ENCODE measurements at places on chromosomes 1 and 21.

DNA sequence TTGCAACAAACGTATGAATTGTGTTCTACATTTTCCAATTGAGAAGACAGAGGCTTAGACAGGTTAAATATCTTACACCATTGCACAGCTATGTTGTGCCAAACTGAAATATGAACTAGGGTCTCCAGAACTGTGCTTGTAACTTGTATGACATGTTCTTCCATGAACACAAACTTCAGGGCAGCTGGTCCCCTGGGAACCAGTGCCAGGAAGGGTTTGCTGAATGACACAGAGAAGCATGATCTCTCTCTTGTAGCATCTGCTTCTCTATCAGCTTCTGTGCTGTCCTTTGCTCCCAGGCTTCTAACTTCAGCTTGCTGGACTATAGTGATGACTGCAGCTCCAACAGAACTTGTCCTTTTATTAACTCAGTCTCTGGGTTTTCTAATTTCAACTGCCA lies 385.5 kb downstream of the SIPA1L2 start:
- DNase-seq, result no peak

GRCh38 chr1:164953815-164954214 lies 394.8 kb downstream of the PBX1 start:
- no peak for DNase-seq

- DNase-seq, result no peak
Observed at GRCh38 chr1:185328255-185328654, 11.2 kb upstream of the IVNS1ABP start.

DNA sequence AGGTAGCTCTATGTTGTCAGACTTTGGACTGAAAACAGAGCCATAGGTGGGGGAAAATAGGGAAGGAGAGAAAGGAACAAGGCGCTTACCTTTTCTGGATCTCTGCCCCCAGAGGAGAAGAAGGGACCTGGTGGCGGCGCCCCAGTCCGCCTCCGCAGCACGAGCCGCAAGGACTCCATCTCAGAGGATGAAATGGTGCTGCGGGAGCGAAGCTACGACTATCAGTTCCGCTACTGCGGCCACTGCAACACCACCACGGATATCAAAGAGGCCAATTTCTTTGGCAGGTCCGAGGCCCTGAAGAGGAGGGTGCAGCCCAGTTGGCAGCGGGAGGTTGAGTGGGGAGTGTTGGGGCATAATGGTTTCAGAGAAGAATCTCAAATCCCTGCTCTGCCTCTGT lies 18.5 kb upstream of the TMEM222 start:
- no peak for DNase-seq

DNA sequence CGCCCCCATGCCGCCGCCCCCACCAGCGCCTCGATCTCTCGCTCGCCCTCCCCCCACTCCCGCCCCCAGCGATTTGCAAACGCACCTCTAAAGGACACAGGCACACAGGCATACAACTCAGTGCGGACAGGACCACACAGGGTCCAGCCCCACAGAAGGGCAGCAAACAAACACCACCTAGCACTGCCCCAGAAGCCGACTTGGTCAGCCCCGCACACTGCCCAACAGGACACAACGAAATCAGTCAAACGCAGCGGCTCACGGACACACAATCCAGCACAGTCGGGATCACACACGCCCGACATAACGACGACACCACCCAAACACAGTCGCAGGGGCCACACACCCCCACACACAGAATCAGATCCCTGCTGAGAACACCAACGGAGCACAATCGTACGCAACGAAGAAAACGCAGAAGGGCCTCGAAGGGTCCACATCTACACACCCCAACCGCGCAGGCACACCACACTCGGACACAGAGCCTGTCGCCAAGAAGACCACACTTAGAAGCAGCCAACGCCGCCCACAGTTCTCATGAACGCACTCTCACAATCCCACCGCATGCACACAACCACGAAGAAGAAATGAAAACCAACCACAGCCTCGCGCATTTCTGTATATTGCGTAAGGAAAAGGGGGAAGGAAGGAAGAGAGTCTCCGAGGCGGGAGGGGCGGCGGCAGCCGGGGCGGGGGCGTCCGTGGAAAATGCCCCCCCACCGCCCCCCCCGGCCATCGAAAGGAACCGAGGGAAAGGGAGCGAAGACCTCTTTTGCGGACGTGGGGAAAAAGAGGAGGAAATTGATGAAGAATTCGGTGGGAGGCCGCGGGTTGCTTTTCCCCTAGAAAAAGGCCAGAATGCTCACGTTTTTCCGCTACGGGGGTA lies 481 bp downstream of the TAL1 start:
- DNase-seq, result peak; percentile 44

GRCh38 chr1:246760422-246761347 lies 36.5 kb downstream of the SCCPDH start:
- no peak for DNase-seq

DNA sequence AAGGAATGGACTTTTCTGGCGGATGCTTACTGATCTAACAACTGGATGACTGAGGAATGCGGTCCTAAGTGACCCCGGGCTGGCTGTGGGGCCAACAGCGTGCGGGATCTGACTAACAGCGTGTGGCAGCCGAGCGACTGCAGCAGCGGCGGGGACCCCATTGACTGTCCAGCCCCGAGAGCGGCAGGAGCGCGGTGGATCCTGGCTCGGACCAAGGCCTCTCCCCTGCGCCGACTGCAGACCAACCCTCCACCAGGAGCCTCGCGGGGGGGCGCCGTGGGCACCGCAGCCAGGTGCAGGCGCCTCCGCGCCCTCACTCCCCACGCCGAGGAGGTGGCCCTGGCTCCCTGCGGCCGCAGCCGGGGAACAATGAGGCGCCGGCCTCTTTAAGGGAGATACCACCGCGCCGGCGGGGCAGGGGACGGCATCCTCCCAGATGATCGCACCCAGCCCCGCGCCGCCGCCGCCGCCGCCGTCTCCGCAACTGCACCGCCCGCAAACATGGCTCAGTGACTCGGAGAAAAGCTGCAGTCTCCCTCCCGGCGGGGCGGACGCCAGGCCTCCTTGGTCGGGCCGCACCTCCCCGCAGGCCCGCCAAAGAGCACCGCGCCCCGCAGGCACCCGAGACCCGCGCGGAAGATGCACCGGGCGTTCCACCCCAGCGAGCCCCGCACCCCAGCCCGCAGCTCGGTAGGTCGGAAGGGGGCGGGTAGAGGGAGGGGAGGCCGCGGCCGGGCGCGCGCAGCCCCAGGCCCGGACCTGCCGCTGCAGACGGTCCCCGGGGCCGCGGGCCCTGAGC lies 694 bp upstream of the PDIK1L start:
- DNase-seq, result peak; percentile 74

- no peak for DNase-seq
Observed at GRCh38 chr1:224623310-224623714, 7.2 kb downstream of the CNIH3 start.

DNA sequence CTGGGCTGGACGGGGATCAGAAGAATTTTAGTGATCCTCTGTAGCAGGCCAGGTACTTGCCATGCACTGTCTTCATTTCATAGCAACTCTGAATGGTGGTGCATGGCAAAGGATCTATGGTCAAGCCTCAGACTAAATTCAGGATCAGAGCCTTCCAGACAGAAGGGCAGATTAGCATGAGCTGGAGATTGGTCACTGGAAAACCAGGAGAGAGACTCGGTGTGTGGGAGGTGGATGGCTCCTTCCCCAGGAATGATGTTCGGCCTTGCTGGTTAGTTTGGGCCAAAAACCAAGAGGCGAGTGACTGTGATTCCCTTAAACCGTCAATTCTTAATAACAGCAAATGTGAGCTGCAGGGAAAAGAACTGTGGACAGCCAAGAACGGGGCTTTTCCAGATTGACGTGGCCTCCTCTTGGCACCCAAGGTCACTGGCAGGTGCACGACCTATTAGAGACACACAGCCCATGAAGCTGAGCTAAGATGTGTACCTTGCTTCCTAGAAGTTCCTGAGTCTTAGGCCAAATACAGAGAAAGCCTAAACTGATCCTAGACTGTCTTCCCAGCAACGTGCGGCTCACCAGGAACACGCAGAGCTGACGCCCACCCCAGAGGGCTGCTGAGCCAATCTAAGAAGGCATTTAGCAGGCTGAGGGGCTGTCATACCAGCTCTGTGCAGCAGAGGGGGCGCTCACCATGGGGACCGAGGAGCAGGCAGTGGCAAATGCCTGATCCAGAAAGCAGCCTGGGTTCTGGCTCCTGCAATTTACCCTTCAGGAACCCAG lies 18.5 kb downstream of the ALDH4A1 start:
- DNase-seq, result peak; percentile 80

DNA sequence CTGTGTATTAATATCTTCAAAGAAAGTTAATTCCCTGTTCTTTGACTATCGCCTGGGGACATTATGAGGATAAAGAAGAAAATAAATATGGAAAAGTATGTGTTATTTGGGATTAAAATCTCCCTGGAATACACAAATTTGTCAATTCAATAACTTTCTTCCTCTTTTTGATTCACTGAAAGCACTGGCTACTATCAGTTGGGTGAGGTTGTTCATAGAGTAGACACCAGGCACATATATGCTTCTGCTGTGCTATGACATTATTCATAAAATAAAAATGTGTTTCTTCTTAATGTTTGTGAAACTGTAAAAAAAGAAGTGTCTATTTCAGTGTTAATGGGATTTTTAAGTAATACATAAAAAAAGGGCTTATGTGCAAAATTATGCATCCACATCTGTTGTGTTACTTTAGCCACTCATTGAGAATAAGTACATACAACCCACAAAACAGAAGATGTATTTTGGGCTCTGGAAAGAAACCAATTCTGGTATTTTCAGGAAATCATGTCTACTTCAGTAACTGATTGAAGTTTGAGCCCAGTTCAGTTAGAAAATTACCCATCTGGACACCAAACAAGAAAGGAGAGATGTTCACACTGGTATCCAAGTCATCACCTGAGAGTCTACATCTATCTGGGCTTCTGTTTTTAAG lies 169.4 kb downstream of the GABPA start:
- DNase-seq, result no peak

- DNase-seq, result no peak
Observed at GRCh38 chr1:65065524-65066418, 82.2 kb upstream of the AK4 start.

- no peak for DNase-seq
Observed at GRCh38 chr1:157086299-157086698, 13.3 kb downstream of the ETV3L start.

DNA sequence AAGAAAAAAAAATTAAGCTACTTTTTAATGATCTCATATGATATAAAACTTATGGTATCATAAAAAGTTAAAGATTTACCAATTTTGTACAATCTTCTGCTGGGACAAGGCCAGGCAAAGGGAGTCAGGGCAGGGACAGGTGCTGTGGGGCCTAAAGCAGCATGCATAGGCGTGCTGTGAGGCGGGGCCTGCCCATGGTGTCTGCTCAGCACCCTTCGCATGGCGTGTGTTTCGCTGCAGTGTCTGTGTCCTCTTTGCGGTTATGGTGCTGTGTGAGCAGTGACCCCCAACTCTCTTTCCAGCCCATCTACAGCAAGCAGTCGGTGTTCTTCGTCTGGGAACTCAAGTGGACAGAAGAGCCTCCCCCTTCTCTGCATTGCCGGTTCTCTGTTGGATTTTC lies 13.4 kb upstream of the PWP2 start:
- DNase-seq, result no peak

GRCh38 chr1:19844731-19845495 lies 29.8 kb upstream of the RNF186 start:
- DNase-seq, result no peak

GRCh38 chr1:30962609-30963508 lies 54.3 kb upstream of the SDC3 start:
- no peak for DNase-seq
